CD8-positive, alpha-beta memory T cell (primary cell): ENCODE measurements at places on chromosomes 13 and 19.

DNA sequence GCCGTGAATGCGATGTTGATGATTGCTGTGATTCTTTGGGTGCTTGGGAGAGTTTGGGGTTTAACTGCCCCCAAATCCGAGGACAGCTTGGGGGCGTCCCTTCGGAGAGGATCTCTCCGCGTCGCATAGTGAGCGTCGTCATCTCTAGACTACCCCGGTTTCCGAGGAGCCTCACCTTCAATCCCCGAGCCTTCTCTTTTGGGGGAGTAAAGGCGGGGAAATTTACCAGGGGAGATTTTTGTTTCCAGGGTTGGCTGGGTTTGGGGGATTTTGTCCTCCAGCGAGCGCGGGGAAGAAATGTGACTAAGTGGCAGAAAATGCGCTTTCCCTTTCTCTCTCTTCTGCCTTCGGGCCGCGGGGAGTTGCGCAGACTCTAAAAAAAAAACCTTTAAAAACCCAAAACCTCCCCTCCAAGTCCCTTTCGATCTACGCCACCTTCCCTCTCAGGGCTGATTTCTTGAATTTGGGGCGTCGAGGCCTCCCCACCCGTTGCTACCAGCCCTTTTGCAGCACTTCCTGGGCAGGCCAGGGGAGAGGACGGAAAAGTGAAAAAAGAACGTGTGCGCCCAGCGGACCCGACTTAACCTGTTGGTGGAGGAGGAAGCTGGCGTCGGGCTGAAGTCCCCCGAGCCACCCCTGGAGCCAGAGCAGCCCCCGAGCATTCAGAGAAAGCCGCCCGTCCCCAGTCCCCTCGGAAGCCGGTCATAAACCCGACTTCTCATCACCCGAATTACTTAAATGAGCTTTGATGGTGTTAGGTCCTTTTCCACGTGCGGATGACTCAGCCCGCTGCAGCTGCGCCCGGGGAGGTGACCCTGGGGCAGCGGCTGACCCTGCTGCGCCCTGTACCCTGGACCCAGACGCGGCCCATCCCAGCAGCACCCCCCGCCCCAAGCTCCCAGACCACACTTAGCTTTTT is 17.7 kb downstream of the NFIX start:
- peak; percentile 13 for DNase-seq

DNA sequence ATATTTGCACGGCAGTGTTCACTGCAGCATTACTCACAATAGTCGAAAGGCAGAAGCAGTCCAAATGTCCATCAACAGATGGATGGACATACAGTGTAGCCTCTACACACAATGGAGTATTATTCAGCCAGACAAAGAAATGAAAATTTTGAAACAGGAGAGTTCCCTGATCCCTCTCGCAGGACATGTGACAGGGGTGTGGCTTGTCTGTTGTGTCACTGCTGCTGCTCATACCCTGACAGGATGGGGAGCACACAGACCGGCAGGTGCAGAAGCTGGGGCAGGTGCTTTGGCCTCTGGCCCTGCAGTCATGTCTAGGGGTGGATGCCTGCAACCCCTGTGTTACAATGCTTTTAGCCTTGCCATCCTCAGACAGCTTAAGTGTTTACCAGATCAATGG is 204.3 kb downstream of the EFNB2 start:
- no peak for DNase-seq

DNA sequence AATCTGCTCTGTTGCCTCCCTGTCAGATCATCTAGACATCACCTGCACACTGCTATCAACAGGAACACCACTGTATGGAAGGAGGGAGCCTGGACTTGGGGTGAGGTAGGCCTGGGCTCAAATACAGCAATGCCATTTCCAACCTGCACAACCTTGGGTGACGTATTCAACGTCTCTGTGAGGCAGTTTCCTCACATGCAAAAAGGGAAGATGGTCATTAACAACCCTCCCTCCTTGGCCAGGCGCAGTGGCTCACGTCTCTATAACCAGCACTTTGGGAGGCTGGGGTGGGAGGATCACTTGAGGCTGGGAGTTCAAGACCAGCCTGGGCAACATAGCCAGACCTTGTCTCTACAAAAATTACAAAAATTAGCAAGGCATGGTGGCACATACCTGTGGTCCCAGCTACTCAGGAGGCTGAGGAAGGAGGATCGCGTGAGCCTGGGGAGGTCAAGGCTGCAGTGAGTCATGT is 13.1 kb downstream of the XRCC1 start:
- no peak for DNase-seq

- DNase-seq, result no peak
Observed at GRCh38 chr19:11005521-11005920, 44.7 kb downstream of the SMARCA4 start.

GRCh38 chr13:80591976-80592740 is 251.2 kb upstream of the SPRY2 start:
- no peak for DNase-seq

- no peak for DNase-seq
Observed at GRCh38 chr13:94878602-94879165, 166.3 kb upstream of the SOX21 start.

DNA sequence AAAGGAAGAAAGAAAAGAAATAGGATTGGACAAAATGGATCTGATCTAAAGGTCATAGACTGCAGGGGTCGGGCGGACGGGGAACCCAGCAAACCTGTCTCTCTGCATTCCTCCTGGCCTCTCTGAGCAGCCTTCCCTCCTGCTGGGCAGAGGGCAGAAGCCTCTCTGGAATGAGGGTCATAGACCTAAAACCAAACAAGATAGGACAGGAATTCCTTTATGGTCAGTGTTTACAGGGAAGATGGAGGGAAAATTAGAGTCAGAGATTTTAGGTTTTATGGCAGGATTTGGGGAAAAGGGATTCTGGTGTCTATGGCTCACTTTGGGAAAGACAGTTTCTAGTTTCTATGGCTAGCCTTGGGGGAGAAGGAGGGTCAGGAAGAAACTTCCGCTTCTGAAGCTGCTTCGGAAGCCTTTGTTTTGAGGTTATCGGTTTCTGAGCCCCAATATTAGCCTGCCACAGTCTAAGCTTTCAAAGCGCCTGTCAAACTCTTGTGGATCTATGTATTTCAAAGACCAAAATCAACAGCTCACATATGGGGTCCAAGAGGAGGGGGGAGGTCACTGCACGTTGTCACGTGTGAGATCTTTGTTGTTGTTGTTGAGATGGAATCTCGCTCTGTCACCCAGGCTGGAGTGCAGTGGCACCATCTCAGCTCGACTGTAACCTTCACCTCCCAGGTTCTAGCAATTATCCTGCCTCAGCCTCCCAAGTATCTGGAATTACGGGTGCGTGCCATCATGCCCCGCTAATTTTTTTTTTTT is 18.9 kb upstream of the DPRX start:
- no peak for DNase-seq

GRCh38 chr13:97540696-97541095 is 106.7 kb downstream of the RAP2A start:
- DNase-seq, result no peak

DNA sequence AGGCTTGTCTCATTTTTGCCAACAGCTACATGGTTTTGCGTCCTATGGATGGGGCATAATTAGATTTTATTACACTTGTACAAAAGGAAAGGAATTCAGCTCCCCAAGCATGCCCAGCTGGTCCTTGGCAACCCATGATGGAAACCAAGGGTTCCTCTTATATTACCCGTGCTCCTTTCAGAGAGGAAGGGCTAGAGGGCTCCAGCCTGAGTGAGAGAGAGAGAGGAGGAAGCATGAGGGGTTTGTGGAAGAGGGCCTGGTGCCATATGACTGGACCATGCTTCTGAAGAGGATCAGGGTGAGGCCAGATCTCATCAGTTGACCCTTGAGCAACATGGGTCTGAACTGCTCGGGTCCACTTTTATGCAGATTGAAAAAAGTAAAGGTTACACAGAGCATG is 3.5 kb upstream of the RPS9 start:
- DNase-seq, result no peak

- DNase-seq, result peak; percentile 30
Observed at GRCh38 chr13:33610438-33611120, 207.4 kb upstream of the RFC3 start.

DNA sequence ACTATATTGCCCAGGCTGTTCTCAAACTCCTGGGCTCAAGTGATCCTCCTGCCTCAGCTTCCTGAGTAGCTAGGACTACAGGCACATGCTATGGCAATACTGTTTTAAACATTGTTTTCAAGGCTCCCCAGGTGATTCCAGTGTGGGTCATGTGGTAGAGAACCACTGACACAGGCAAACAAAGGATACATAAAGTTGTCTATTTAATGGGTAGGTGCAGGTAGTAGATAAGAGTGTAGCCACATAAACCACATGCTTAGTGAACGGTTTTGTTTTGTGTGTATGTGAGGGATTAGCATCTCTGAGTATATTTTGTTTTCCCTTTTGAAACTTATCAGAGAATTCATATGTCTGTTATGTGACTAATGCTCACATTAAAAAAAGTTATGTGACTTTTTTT is 36.7 kb downstream of the USPL1 start:
- no peak for DNase-seq

- DNase-seq, result no peak
Observed at GRCh38 chr13:72390909-72391308, 336.5 kb downstream of the MZT1 start.

DNA sequence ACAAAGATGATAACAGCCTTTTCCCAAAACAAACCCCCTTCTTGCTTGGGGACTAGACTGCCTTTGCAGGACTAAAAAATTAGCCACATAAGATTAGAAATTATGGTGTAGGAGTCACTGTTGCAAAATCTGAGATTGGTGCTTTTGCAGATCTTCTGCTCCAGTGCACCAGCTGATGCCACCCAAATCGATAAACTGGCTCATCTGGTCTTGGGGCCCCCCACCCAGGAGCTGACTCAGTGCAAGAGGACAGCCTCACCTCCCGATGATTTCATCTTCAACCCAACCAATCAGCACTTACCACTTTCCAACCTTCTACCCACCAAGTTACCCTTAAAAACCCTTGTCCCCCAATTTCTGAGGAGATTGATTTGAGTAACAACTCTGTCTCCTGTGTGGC is 47.1 kb upstream of the PEPD start:
- no peak for DNase-seq

DNA sequence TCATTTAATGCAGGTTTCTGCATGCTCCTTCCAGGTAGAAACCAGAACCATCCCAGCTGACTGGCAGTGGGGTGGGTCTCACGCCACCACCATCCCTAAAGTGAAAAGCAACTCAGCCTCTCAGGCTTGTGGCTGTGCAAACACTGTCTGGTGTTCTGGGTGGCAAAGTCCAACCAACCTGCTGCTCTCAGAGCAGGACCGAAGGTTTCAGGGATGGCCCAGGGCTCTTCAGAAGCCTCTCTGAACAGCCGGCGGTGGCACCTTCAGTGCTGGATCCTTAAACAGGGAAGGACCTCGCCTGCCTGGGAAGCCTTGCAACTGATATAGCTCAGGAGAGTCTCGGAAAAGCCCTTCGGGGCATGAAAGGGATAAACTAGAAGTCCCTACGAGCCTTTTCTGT is 100.8 kb downstream of the COL4A1 start:
- no peak for DNase-seq

GRCh38 chr13:75585153-75585552 is 35.6 kb downstream of the UCHL3 start:
- DNase-seq, result no peak

- DNase-seq, result peak; percentile 46
Observed at GRCh38 chr19:10565028-10565566, 713 bp downstream of the KRI1 start.

- no peak for DNase-seq
Observed at GRCh38 chr19:50500060-50500752, 10.8 kb downstream of the JOSD2 start.

DNA sequence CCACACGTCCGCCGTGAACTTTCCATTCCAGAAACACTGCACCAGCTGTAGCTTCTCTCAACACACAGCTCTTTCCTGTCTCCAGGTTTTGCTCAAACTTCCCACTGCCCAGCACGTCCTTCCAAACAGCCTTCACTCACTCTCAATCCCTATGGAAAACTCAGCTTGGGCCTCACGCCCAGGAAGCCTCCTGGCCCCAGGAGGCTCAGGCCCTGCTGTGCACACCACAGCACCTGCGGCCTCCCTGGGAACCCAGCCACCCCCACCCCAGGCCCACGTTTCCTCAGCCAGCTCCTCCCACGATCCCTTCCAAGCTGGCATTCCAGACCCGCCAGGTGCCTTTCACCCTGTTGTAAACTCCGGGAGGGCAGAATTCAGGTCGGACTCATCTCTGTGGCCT is 35.2 kb downstream of the C13orf46 start:
- DNase-seq, result no peak

- no peak for DNase-seq
Observed at GRCh38 chr19:23075031-23075733, 41.6 kb upstream of the ZNF730 start.

DNA sequence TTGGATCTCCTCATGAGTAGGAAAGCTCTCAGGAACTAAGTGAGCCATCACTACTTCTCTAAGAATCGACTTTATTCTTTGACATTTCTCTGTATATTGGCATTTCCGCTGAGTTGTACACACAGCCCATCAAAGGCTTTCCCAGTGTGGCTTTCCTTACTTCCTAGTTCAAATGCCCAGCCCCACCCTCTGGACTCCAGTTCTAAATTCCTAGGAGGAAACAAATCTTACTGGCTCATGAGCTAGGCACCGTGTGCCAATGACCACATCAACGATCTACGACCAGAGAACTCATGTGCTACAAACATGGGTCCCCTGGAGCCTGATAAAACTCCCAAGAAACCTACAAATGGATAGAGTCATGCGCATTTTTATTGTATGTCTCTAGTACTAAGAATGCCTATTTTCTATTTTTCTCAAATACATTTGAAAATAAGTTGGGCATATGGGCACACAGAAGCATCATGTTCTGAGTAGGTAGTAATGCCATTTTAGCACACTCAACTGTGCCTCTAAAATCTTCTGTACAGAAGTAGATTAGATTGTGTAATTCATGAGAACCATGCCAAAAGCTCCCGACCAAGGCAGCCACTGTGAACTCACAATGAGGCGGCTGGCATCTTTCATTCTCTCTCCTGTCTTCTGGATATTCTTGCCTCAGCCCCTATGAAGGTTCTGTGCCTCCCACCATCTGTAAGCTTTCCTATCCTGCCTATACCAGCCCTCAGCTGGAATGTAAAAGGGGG is 10.5 kb upstream of the RAP2A start:
- no peak for DNase-seq

- no peak for DNase-seq
Observed at GRCh38 chr19:5251096-5252065, 89.2 kb downstream of the PTPRS start.

- DNase-seq, result no peak
Observed at GRCh38 chr13:43046259-43046658, 22.9 kb downstream of the DNAJC15 start.
